Cardiac atrium fibroblast (primary cell): ENCODE measurements at places on chromosomes 7 and 10. TPM values are rescaled to one million over a fixed set of nuclear protein-coding genes. Genes with fewer than 3 reads are reported as not detected.

Gene ADIRF
- total RNA-seq = 10.7 and 13.5 TPM in 2 replicates

Gene RAMP3
- not detected in 2 replicates for total RNA-seq

Gene MSMB
- not detected in 2 replicates for total RNA-seq

Gene SHH
- total RNA-seq = not detected in 2 replicates

Gene INSYN2A
- not detected in 2 replicates for total RNA-seq

Gene AGBL3
- total RNA-seq = under 0.01 TPM in 2 replicates

Gene ODAD2
- total RNA-seq = not detected in 2 replicates

Gene BLOC1S2
- total RNA-seq = 21.2 and 25.5 TPM in 2 replicates

Gene STEAP2
- total RNA-seq = 3.8 and 21.7 TPM in 2 replicates

Gene EPO
- not detected in 2 replicates for total RNA-seq

Gene NRCAM
- total RNA-seq = 27.4 and 67.4 TPM in 2 replicates

Gene GPR15LG
- total RNA-seq = not detected in 2 replicates

Gene MYPN
- 0.32 TPM in 1 of 2 replicates, not detected in the other for total RNA-seq

Gene CALML3
- not detected in 2 replicates for total RNA-seq

Gene STEAP4
- total RNA-seq = 2.0 and 38.9 TPM in 2 replicates
